Erythroblast (primary cell): ENCODE measurements at places on chromosomes 7 and 10.

DNA sequence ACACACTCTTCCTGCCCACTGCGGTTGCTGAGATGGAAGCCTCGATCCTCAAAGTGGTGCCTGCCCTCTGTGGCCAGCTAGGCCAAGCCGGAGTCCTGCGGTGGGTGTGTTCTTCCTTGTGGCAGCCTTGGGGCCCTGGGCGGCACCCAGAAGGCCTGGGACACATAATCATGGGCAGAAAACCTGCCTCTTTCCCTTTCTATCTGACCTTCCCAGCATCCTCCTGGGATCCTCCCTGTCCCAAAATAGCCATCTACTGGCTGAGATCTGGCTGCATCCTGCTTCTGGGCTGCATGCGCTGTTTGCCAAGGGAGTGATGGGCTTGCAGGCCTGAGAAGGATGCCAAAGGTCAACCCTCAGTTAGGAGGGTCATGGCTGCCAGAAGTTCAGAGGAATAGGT lies 23.9 kb downstream of the COL13A1 start:
- DNase-seq = no peak

GRCh38 chr7:1357601-1358271 lies 101.5 kb downstream of the MICALL2 start:
- DNase-seq = peak; percentile 55

- no peak for DNase-seq
Measured at GRCh38 chr10:127459918-127460317, 89.2 kb upstream of the NPS start.

DNA sequence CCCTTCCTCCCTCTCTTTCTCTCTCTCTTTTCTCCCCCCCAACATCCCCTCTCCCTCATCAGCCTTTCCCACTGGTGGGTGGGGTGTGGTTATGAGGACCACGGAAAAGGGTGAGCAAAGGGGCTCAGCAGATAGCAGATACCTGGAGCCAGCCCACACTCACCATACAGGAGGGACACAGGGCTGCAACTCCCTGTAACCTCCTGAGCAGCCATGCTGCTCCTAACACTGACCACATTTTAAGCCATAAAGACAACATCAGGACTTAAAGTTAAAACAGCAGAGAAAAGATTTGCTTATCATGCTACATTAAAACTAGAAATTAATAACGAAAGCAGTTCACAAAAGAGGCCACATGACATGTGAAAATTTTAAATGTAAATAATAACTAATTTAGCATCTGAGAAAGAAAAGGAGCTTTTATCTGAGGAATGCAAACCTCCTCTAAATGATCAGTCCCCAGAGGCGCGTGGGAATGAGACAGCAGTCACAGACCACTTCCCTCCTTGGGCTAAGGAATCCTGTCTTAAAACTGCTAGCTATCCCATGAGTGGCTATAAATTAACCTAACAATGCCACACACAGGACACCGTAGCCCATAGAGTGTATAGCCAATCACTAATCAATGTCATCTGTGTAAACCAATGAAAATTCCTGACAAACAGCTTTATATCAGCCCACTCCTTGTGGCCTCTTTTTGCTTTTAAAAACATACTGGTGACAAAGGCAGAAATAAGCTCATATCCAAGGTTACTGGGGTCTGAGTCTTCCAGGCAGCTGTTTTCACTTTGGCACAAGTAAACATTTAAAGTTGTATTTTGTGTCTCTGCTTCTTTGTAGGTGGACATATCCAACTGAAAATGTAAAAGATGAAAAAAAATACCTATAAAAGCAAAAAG lies 33.3 kb downstream of the PKD1L1 start:
- DNase-seq = no peak

DNA sequence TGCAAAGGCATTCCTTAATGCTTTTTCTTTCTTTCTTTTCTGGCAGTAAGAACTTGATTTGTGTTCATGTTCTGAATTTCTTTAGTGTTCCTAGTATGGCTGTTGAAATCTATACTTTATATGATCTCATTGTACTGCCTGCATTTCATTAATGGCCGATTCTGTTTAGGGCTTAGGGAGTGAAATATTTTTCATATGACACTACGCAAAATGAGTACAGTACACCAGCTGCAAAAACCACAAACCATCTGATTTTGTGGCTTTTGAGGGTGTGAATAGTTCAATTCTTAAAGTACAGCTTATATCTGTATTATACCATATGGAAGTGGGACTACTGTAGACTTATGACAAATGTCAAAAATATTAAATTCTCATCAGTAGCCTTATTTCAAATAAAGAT lies 69.1 kb upstream of the FOXP2 start:
- no peak for DNase-seq

- no peak for DNase-seq
Measured at GRCh38 chr10:31765541-31765940, 163.1 kb downstream of the ARHGAP12 start.

- DNase-seq = no peak
Measured at GRCh38 chr7:31487476-31487875, 26.4 kb upstream of the ITPRID1 start.

GRCh38 chr7:36667007-36667745 lies 57.1 kb downstream of the AOAH start:
- peak; percentile 16 for DNase-seq
